ENCODE measurements at places on chromosomes 1 and 21.

DNA sequence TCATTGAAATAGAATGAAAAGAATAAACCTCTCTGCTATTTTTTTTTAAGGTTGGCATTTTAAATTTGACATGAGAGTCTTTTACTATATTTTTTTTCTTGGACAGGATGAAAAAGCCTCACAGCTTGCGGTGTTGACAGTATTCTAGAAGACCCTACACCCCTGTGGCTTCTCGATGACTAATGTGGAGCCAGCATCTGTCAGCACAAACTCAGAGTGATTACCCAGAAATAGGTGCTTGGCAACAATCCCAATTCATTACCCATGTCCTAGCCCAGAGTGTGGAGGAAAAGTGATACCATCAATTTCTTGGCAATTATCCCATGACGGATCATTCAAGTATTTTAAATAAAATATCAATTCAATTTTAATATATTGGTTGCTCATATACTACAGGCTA lies 186.8 kb upstream of the MAP1LC3C start:
- no peak for DNase-seq

DNA sequence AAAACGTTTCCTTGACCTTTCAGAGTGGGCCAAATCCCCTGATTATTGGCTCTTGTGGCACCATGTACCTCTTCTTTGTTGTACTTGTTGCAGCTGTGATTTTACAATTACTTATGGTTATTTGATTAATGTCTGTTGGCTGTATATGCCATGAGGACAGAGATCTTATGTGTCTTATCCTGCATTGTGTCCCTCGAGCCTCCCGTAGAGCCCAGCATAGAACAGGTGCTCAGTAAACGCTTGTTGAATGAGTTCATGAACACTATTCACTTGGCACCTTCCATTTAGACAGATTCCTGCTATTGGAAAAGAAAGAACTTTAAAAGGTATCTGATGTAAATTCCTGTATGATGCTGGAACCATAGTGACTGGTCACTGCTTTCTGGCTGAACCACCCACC lies 48.4 kb downstream of the PGM1 start:
- no peak for DNase-seq

DNA sequence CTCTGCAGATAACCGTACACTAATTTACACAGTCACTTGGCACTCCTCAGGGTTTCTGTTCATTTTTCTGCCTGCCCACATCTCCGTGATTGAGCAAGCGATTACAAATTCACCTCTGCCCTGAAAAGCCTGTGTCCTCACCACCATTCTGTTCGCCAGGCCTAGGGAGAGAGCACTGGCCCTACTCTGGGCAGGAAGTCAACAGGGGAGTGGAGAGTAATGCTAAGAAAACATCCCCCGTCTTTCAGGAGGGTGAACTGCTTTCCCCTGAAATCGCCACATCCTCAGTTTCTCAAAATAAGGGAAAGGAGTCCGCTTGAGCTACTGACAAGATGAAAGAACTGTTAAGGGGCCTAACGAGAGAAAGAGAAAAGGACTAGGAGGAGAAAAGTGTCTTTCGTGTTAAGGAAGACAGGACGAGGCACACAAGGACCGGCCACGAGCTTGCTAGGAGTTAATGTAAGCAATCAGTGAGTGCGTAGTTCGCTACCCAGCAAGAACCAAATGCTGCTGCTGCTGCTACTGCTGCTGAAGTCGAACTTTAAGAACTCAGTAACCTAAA lies 632 bp downstream of the PEX19 start:
- peak; percentile 24 for DNase-seq

DNA sequence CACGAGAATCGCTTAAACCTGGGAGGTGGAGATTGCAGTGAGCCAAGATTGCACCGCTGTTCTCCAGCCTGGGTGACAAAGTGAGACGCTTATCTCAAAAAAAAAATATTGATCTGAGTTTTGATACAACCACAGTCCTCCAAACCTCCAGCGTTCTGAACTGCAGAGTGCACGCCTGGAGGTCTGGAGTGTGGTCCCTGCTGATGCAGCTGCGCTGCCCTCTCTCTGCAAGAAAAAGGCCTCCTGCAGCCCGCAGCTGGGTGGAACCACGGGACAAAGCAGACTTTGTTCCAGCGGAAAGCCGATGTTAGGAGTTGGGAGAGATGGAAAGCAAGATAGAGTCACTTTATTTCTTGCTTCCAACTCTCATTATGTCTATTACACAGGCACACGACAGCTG lies 144.9 kb upstream of the SOD1 start:
- DNase-seq, result peak; percentile 43

GRCh38 chr1:7292714-7293419 lies 478.2 kb upstream of the VAMP3 start:
- no peak for DNase-seq

GRCh38 chr1:46675549-46676314 lies 4.1 kb downstream of the TEX38 start:
- DNase-seq, result no peak

DNA sequence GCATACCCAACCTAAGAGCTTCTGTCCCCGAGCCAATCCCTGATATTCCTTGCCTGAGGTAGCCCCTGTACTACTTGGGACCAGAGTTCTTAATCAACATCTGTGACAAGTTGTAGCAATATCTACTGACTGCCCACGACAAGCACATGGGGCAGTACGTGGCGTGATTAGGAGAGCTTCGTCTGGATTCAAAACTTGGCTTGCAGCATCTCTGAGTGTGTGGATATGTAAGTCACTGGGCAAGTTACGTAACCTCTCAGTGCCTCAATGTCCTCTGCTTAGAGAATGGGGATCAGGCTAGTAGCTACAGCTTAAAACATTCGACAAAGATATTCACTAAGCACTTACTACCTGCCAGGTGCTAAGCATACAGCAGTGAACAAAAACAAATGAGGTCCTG lies 5.0 kb downstream of the HSPG2 start:
- DNase-seq, result no peak

- DNase-seq, result no peak
Observed at GRCh38 chr1:231632119-231632518, 5.5 kb downstream of the DISC1 start.

DNA sequence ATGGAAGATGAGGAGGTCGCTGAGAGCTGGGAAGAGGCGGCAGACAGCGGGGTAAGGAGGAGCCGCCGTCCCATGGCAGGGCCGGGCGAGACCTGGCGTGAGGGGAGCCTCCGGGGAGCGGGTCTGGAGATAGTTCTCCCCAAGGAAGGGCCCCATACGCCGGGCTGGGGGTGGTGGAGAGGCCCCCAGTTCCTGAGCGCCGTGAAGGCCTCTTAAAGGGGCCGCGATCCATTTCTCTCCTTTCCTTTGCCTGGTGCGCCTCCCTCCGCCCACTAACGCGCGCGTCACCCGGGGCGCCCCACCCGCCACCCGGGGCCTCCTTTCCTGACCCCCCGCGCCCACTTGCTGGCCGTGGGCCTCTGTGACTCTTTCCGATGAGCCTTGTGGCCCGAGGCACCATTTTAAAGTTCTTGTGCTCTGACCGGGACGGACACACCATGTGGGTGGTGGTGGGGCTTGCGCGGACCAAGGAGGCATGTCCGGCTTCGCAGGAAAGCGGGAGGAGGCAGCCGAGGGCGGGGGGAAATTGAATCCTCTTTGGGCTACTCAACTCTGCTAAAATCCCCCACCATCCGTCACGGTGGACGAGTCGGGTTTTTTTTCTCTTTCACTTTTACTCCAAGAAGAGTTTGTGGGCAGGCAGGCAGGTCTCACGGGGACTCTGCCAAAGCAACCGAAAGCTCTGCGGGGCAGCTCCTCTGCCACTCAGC lies 371 bp downstream of the SZRD1 start:
- peak; percentile 89 for DNase-seq

DNA sequence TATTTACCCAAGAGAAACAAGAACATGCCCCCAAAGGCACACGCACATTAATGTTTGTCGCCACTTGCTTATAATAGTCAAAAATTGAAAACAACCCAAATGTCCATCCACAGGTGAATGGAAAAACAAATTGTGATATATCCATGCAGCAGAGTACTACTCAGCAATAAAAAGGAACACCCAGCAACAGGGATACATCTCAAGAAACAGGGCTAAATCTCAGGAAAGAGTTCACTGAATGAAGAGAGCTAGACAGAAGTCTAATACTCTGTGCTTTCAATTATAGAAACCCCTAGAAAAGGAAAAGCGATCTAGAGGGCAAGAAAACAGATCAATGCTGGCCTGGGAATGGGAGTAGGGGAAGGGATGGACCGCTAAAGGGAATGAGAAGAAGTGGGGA lies 36.7 kb upstream of the LAPTM5 start:
- no peak for DNase-seq

- no peak for DNase-seq
Observed at GRCh38 chr1:212980123-212980785, 29.9 kb downstream of the VASH2 start.

- no peak for DNase-seq
Observed at GRCh38 chr21:44334329-44335030, 4.7 kb downstream of the CFAP410 start.
